ENCODE measurements at places on chromosomes 16 and 17. TPM values are rescaled to one million over a fixed set of nuclear protein-coding genes. Genes with fewer than 3 reads are reported as not detected.

NLRC3 gene
- 0.68 TPM for polyA plus RNA-seq

CFAP97D1 gene
- 0.02 TPM for polyA plus RNA-seq

KCNJ16 gene
- polyA plus RNA-seq = not detected

DNA sequence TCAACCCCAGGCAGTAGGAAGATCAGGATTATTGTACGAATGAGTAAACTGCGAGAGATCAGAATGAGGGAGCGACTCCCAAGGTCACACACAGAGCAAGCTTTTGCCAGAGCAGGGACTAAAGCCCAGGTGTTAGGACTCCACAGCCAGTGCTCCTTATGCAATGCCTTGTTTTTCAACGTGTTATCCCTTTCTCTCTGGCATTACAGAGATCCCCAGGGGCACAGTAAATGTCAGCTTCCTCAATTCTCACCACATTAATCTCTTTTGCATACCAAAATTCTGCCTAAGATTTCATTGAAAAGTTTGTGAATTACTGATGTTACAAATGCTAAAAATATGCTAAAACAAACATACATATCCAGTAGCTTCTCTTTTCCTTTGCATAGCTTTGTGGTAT, 68.1 kb upstream of the CES5A start:
- no peak for DNase-seq

DNA sequence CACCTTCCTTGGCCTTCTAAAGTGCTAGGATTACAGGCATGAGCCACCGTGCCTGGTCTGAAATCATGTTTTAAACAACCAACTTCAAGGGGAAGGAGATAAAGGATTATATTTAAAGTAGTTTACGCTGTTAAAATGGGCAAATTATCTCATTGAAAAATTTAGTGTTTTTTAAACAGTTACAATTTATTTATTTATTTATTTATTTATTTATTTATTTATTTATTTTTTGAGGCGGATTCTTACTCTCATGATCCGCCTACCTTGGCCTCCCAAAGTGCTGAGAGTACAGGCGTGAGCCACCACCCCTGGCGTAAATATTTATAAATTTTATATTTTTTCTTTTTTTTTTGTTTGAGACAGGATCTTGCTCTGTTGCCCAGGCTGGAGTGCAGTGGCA, 22.2 kb downstream of the CDK12 start:
- DNase-seq = no peak

SNAI3 gene
- polyA plus RNA-seq = 2.7 TPM

- peak; percentile 50 for DNase-seq
Measured at GRCh38 chr17:82587234-82588086, 60.8 kb downstream of the WDR45B start.

DNA sequence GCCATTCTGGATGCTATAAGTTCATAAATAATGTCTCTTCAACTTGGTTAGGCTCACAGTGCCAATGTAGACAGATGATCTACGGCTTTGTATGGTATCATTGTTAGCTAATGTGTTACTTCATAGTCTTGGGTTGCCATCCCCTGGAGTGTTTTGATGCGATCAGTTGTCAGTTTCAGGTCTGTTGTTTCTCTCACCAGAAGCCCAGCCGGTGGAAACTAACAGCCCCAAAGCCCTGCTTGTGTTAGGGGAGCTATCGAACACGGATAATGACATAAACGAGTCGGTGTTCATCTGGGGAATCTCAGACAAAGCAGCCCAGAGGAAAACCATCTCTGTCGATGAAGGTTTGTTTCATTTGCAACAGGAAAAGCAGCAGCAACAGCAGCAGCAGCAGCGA, 107.4 kb upstream of the ANKFN1 start:
- DNase-seq = no peak

VMO1 gene
- polyA plus RNA-seq = 0.70 TPM
